ENCODE measurements at places on chromosomes 12 and 14. TPM values are rescaled to one million over a fixed set of nuclear protein-coding genes. Genes with fewer than 3 reads are reported as not detected.
A peak's percentile ranks its signal among the peaks of the same experiment; 100 is the strongest.

The FOXG1 gene
- total RNA-seq: not detected

The TAS2R50 gene
- total RNA-seq: 0.56 TPM

The AGAP2 gene
- total RNA-seq: 28.2 TPM

The GCH1 gene
- 49.8 TPM for total RNA-seq

The KLRD1 gene
- total RNA-seq: 1.2 TPM

The INSM2 gene
- total RNA-seq: not detected

The SOAT2 gene
- not detected for total RNA-seq

The CMA1 gene
- total RNA-seq: not detected

The NKX2-8 gene
- not detected for total RNA-seq

The LTBP2 gene
- not detected for total RNA-seq

The SLC25A21 gene
- total RNA-seq: not detected

DNA sequence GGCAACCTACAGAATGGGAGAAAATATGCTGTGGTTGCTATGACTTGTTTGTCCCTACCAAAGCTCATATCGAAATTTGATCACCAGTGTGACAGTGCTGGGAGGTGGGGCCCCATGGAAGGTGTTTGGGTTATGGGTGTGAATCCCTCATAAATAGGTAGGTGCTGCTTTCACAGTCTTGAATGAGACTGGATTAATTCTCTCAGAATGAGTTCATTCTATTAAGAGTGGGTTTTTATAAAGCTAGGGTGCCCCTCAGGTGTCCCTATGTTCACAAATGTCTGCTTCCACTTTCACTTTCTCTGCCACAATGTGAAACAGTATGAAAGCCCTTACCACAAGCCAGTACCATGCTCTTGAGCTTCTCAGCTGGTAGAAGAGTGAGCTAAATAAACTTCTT, 133.5 kb downstream of the CPNE8 start:
- peak overlapping the region; percentile 50 for H3K4me3 ChIP-seq
- no peaks in the 10 kb centered on the region for H3K27me3 ChIP-seq
- peaks cover 9% of the 10 kb centered on the region for H3K4me1 ChIP-seq
- DNase-seq: peak; percentile 71
- no peaks in the 10 kb centered on the region for H3K36me3 ChIP-seq
- H3K27ac ChIP-seq: peak overlapping the region; percentile 72

DNA sequence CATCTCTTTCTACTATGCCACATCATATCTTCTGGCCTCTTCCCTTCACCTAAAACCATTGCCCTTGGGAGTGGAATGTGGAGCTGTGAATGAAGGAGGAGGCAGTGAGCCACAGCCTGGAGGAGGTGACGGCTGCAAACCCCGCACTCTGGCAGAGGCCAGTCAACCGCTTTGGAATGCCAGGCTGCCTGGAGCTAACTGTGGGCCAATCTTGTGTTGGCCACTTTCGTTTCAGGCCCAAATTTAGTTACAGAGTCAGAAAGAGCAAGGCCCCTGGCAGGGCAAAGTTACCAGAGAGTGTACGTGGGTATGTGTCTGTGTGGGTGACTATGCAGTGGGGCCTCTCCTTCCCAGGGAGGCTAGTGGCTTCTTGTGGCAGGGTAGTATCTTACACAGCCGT, 40.1 kb downstream of the CACNA1C start:
- no peaks in the 10 kb centered on the region for H3K27me3 ChIP-seq
- H3K27ac ChIP-seq: no peak overlapping the region
- peaks cover 3% of the 10 kb centered on the region for H3K4me1 ChIP-seq
- H3K4me3 ChIP-seq: no peak overlapping the region
- no peak for DNase-seq
- H3K36me3 ChIP-seq: no peaks in the 10 kb centered on the region

DNA sequence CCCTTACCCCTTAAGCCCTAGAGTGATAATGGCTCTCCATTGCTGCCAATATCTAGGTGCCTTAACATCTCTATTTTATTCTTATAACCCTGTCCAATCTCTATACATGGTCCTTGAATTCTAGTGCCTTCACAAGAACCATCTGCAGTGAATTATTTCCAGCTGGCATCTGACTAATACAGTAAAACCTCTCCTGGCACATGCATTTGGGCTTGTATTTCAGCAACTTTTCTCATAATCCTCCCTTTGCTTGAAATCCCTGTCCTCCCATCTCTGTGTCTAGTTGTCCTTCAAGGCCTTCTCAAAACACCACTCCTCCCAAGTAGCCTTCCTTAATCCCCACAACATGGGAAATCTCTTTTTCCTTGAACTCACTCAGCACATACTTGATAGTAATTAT, 14.2 kb upstream of the HMGA2 start:
- no peaks in the 10 kb centered on the region for H3K36me3 ChIP-seq
- no peak for DNase-seq
- H3K27me3 ChIP-seq: peaks cover 2% of the 10 kb centered on the region
- peaks cover 6% of the 10 kb centered on the region for H3K4me1 ChIP-seq

GRCh38 chr14:29757711-29758233, 169.9 kb downstream of the PRKD1 start:
- no peak for DNase-seq
- H3K27me3 ChIP-seq: no peaks in the 10 kb centered on the region
- no peak overlapping the region for H3K4me3 ChIP-seq
- no peaks in the 10 kb centered on the region for H3K36me3 ChIP-seq

GRCh38 chr14:91753501-91754128, 21.7 kb upstream of the CATSPERB start:
- peaks cover 9% of the 10 kb centered on the region for H3K36me3 ChIP-seq
- H3K4me3 ChIP-seq: no peak overlapping the region
- H3K27ac ChIP-seq: no peak overlapping the region
- H3K4me1 ChIP-seq: no peaks in the 10 kb centered on the region
- no peaks in the 10 kb centered on the region for H3K27me3 ChIP-seq
- no peak for DNase-seq

DNA sequence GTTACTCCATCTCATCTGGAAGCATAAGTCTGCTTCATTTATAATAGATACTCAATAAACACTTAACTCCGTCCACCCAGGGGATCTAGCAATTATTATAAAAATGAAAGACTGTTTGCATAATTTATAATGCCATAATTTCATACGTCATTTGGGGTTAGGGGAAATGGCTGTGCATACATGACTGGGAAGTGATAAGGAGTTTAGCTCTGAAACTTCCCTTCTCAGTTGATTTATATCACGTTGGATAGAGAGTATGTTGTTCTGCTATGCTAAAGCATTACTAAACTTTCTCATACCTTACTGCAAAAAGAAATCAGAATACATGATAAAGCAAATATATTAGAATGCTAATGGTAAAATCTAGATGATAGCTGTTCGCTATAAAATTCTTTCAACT, 90.4 kb upstream of the DYNC1H1 start:
- no peaks in the 10 kb centered on the region for H3K27me3 ChIP-seq
- H3K4me1 ChIP-seq: peaks cover 63% of the 10 kb centered on the region
- peak overlapping the region; percentile 34 for H3K27ac ChIP-seq
- no peak overlapping the region for H3K4me3 ChIP-seq
- peaks cover 26% of the 10 kb centered on the region for H3K36me3 ChIP-seq

DNA sequence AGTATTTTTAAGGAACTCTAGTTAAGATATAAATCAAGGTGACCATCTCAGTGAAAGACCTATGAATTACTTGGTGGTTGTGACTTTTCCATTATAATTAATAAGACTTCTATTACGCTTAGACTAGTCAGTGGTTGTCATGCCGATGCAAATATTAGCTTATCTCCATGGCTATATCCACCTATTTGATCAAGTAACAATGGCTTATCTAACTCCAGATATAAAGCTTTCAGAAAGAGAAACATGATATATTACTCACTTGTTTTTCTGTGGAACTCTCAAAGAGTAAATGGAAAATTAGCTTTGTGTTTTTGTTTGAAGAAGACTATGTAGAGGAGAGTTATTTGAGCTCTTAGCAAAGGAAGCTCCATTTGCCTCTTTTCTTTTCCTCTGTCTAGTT, 323.8 kb upstream of the DCN start:
- H3K27ac ChIP-seq: no peak overlapping the region
- DNase-seq: no peak
- H3K4me3 ChIP-seq: no peak overlapping the region

GRCh38 chr12:113200021-113200797, 14.7 kb downstream of the RITA1 start:
- H3K36me3 ChIP-seq: no peaks in the 10 kb centered on the region
- no peaks in the 10 kb centered on the region for H3K27me3 ChIP-seq
- peaks cover 15% of the 10 kb centered on the region for H3K4me1 ChIP-seq

DNA sequence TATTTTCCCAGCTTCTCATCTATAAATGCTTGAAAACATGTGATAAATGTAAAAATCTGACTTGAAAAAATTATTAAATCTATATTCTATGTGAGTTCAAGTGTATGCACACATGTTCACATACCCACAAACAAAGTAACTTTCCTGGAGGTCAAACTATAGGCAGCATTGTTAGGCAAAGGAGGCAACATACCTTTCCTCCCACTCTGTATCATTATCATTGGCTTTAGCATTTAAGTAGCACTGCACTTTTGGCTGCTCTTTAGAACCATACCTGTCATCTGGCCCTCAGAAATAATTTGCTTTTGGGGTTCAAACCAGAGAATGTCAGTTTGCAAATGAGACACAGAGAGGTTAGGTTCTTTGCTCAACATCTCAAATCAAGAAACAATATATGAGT, 102.4 kb upstream of the CCDC196 start:
- H3K4me3 ChIP-seq: no peak overlapping the region
- no peaks in the 10 kb centered on the region for H3K4me1 ChIP-seq
- H3K27ac ChIP-seq: no peak overlapping the region
- no peaks in the 10 kb centered on the region for H3K36me3 ChIP-seq

GRCh38 chr12:48925304-48926011, at the start of gene FKBP11:
TSS of gene FKBP11 (minus strand) at chr12:48925492. CDS start at chr12:48925428, 64 bp downstream.
- no peaks in the 10 kb centered on the region for H3K27me3 ChIP-seq
- H3K36me3 ChIP-seq: peaks cover 34% of the 10 kb centered on the region
- DNase-seq: peak; percentile 89
- peak within 1 kb of the TSS; percentile 83 for H3K4me3 ChIP-seq
- H3K27ac ChIP-seq: peak within 1 kb of the TSS; percentile 89

- DNase-seq: no peak
- H3K27me3 ChIP-seq: peaks cover 14% of the 10 kb centered on the region
- no peaks in the 10 kb centered on the region for H3K36me3 ChIP-seq
- peaks cover 7% of the 10 kb centered on the region for H3K4me1 ChIP-seq
- H3K27ac ChIP-seq: no peak overlapping the region
Observed at GRCh38 chr14:103519043-103519836, 3.4 kb downstream of the CKB start.

- peaks cover 3% of the 10 kb centered on the region for H3K27me3 ChIP-seq
- H3K36me3 ChIP-seq: no peaks in the 10 kb centered on the region
- DNase-seq: no peak
- no peaks in the 10 kb centered on the region for H3K4me1 ChIP-seq
- no peak overlapping the region for H3K27ac ChIP-seq
Observed at GRCh38 chr12:43869184-43869583, 33.3 kb downstream of the TMEM117 start.

GRCh38 chr12:29889737-29890136, 106.0 kb upstream of the TMTC1 start:
- no peaks in the 10 kb centered on the region for H3K4me1 ChIP-seq
- DNase-seq: peak; percentile 62
- H3K4me3 ChIP-seq: no peak overlapping the region

GRCh38 chr12:11801643-11802042, 152.2 kb downstream of the ETV6 start:
- DNase-seq: no peak
- peak overlapping the region; percentile 46 for H3K27ac ChIP-seq
- H3K27me3 ChIP-seq: no peaks in the 10 kb centered on the region
- peaks cover 61% of the 10 kb centered on the region for H3K4me1 ChIP-seq
- H3K4me3 ChIP-seq: no peak overlapping the region
